Activated naive CD4-positive, alpha-beta T cell (primary cell): ENCODE measurements at places on chromosomes 13 and 19.

DNA sequence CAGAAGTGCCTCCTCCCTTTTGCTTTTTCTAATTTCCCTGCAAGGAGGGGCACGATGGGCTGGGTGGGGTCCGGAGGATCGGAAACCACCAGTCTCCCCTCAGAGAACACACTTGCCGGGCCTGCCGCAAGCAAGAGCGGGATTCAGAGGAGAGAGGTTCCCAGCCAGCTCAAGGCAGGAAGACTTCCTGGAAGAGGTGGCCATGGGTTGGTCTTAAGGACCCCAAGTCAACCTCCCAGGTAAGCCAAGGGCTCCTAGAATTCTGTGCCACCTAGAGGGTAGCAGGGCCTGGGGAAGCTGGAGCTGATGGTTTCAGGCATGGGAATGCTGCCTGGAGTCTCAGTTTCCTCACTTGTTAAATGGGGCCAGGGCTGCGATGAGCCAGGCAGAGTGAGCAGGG, 30.4 kb upstream of the ADGRE5 start:
- no peak for DNase-seq

GRCh38 chr19:47446534-47447469, 24.9 kb downstream of the SLC8A2 start:
- no peak for DNase-seq

DNA sequence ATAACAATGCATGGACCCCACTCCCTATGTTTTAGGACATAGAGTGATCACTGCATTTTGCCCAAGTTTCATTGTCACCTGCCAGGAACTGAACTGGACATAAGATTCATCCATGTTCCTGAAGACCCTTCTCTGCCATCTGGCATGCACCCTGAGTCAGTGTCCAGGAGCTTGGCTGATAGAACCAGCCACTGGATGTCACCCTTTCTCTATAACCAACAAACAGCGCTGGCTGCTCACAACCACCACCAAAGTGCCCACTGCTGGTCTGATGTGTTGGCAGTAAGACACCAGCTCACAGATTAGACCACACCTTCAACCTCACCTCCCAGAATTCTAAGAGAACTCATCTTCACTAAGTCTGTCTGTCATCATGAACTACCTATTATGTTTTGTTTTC, 333.4 kb downstream of the ITGBL1 start:
- no peak for DNase-seq

- no peak for DNase-seq
Observed at GRCh38 chr19:47704024-47704423, 9.2 kb upstream of the EHD2 start.

GRCh38 chr19:4866595-4867424, 657 bp downstream of the PLIN3 start:
- peak; percentile 39 for DNase-seq

- DNase-seq, result no peak
Observed at GRCh38 chr13:91181892-91182291, 165.6 kb upstream of the MIR17HG start.

DNA sequence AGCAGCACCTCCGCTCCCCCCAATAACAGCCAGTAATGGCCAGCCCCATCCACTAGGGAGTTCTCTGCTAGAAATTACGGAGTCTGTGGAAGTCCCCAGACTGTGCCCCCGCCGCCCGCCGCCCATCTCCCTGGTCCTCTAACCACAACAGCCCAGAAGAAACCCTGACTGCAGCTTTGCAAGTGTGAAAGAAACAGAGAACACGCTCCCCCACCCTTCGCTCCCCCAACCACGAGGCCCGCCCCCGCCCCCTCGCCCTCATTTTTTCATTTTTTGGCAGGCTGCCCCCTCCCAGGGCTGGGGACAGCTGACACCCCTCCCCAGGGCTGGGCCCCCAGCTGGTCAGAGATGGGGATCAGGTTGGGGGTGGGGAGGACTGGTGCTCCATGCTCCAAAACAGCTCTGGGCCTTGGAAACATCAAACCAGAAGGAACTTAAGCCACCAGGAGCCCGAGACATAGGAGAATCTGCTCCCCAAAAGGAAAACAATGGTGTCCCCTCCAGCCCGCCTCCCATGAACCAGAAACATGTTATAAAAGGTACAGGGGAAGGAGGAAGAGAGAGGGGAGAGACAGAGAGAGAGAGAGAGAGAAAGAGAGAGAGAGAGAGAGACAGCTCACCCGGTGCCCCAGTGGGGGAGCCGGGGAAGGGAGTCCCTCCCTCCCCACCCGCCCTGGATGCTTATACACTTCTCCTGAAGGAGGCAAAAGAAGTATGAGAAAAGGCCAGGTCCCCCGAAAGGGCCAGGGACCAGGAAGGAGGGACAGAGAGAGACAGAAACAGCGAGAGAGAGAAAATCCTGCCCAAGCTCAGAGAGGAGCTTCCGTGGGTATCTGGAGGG, 29.8 kb upstream of the ASF1B start:
- no peak for DNase-seq

GRCh38 chr19:51158474-51159129, 16.5 kb downstream of the SIGLEC7 start:
- peak; percentile 67 for DNase-seq

- no peak for DNase-seq
Observed at GRCh38 chr13:30257468-30258099, 49.8 kb downstream of the KATNAL1 start.

GRCh38 chr19:38900202-38900629, 447 bp downstream of the NFKBIB start:
- DNase-seq, result no peak

DNA sequence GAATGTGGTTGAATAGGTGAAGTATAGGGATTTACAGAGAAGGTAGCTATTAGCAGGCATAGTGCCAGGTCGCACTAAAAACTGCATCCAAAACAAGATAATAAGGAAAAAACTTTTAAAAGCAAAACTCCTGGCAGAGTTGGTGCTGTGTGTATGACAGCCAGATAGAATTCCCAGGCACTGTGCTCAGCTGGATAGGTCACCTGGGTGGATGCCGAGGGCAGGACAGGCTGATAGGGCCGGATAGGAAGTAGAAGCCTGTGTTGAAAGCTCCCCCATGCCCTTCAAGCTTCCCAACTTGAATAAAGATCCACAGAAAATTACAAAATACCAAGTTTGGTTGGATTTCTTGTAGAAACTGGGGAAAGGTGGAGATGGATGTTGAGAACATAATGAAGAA, 48.9 kb upstream of the TDRD3 start:
- DNase-seq, result no peak

- no peak for DNase-seq
Observed at GRCh38 chr13:36639610-36640009, 34.2 kb upstream of the SERTM1 start.
